ENCODE measurements at places on chromosomes 3 and 15.
A peak's percentile ranks its signal among the peaks of the same experiment; 100 is the strongest.

- DNase-seq = peak; percentile 64
These were observed 5.7 kb downstream of the STIMATE start for GRCh38 chr3:52891615-52892081.

GRCh38 chr3:112610121-112610520, 30.8 kb downstream of the CCDC80 start:
- DNase-seq = peak; percentile 47

DNA sequence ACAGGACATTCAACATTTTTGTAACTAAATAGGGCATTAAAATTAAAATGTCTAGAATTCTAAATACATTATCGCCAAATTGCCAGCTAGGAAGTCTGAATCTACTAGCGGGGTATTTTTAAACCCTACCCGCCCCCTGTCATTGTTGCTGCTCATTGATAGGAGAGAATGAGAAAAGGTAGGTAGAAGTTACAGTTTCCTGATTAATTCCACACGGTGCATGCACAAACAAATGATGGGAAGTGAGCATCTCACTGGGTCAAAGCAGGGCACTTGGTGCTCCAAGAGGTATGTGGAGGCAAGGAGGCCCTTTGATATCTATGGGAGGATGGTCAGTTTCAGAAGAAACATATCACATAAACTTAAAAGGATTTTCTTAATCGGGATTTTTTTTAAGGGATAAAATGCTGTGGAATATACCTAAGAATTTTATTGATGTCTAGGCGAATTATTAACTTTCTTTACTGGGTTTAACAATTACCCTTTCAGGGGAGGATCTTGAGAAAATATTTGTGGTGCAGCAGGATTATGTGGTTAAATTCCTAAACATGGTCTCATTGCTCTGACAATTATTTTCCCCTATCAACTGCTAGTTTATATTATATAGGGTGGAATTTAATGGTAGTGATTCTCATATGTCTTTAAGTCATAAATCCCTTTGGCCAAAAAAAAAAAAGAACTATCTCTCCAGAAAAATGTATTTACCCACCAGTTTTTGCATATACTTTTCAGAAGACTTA, 236.0 kb upstream of the GOLGA6L4 start:
- DNase-seq = peak; percentile 2

DNA sequence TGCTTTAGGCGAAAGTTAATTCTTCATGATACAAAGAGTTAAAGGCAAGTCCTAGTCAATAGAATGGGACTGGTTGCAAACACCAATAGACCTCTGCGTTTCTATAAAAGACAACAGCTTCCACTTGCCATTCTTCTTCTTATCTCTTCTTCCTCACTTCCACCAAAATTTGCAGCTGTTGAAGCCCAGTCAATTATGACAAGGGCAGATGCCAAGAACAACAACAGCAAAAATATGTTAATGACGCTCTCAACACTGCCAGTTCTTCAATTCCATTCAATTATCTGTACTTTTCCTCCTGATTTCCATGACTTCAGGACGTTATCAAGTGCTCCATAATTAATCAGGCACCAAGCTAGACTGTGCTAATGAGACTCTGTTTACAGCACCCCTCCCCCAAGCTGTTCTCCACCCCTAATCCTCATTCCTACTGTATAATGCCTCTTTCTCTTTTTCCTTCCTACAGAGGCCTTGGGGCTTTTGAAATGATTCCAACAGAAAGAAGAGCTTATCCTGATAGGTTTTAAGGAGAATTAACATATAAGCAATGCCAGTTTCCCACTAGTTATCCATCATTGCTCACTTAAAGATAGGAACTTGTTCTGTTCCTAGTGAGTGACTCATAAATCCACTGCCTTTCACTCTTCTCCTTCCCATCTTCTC, 1160.5 kb downstream of the IGSF11 start:
- DNase-seq = peak; percentile 16

GRCh38 chr3:146544929-146545528, 622 bp upstream of the PLSCR1 start:
- DNase-seq = no peak

DNA sequence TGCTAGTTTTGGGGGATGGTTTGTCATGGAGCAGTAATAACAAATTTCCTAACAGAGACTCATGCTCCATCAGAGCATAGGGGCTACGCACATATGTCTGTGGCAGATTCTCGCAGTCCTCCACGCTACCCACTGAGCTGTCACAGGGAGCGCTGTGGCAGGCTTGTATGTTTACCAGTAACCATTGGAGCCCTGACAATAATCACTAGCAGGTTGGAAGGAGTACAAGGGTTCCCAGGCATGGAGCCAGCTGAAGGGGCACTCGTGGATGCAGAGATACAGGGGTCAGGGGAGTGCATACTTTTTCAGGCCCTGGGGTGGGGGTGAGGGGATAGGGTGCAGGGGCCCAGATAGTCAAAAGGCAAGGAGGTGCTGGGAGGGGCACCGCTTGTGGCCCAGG, 7.9 kb upstream of the GP9 start:
- no peak for DNase-seq

- peak; percentile 48 for DNase-seq
These were observed 969 bp upstream of the BSN start for GRCh38 chr3:49553324-49553691.

DNA sequence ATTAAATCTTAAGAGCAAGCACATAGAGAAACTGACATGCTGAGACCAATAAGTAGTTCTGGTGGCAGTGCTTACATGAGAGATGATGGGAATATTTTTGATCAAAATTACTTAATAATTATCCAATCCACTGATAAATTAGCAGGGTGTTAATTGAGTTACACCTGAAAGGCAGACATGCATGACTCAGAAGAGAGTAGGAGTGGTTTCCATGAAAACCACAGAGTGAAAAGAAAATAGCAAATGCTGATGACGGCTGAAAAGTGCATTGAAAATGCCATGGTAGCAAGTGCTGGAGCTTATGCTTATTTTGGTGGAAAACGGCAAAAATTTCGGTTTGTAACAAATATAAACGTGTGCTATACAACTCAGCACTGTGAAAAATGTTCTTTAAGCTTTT, 267.8 kb upstream of the LRRN1 start:
- DNase-seq = no peak

DNA sequence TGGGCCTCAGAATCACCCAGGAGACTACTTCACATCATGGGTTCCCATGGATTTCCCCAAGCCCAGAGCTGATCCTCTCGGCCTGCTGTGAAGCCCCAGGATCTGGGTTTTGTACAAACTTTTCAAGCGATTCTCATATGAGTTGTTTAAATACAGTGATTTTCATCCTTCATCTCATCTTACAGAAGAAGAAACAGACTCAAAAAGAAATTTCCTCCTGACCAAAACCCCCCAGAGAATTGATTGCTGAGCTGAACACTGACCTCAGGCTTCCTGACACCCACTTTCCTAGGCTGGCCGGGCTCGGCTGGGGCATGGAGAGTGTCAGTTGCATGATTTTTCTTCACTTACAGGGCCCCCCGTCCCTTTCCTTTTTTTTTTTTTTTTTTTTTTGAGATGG, 60.3 kb downstream of the BDH1 start:
- DNase-seq = no peak

DNA sequence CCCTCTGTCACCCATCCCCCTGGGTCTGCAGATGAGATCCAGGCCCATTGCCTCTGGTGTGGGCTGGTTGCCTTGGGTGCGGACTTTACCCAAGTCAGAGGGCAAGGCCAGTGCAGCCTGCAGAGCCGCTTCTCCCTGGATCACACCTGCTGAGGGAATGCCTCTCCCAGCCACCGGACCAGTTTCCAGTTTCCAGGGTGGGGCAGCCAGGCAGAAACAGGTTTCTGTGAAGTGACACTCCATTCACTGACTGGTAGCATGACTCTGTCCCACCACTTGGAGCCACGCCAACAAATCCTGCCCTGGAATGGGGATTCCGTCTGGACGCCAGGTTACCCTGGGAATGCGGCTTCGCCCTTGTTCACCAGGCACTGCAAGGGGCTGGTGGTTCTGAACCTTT, 30.0 kb downstream of the PAQR5 start:
- DNase-seq = no peak

- DNase-seq = no peak
These were observed 84.4 kb downstream of the DNAJB8 start for GRCh38 chr3:128382221-128382807.
